ENCODE measurements at places on chromosomes 5 and 9.

GRCh38 chr9:81028504-81028903, 660.8 kb downstream of the TLE1 start:
- DNase-seq = no peak

DNA sequence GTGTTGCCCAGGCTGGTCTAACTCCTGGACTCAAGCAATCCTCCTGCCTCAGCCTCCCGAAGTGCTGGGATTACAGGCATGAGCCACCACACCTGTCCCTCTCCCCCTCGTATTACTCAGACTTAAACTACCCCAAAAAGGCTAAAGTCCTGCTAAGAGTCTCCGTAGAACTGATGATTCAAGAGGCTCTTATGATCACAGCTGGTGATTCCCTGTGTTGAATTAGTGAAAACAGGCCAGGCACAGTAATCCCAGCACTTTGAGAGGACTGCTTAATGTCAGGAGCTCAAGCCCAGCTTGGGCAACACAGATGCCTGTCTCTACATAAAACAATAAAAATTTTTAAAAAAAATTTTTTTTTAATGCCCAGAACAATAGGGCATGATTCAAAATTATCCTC, 9.2 kb downstream of the CDC26 start:
- DNase-seq = no peak

- DNase-seq = no peak
Measured at GRCh38 chr5:111224561-111225345, 569 bp downstream of the CAMK4 start.

GRCh38 chr9:93587651-93588347, 11.4 kb downstream of the PHF2 start:
- DNase-seq = peak; percentile 19

- DNase-seq = no peak
Measured at GRCh38 chr5:133343196-133343595, 269.1 kb downstream of the FSTL4 start.

GRCh38 chr5:107875833-107876232, 205.1 kb upstream of the EFNA5 start:
- DNase-seq = peak; percentile 25

DNA sequence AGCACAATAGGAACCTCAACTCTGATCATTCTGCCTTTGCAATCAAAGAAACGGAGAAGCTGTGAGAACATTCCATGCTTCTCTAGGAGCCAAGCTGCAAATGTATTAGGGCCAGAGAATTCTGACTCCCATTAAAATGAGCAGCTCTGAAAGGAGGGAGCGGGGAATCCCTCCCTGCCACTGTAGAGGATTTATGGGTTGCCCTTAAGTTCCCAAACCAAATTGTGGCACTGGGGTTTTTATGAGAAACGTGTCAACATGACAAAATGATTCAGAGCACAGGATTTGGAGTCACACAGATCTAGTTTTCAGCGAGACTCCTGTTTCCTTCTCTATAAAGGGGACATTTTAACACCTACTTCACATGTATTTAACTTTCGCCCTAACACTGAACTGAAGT, 1.8 kb downstream of the IL6ST start:
- DNase-seq = no peak

DNA sequence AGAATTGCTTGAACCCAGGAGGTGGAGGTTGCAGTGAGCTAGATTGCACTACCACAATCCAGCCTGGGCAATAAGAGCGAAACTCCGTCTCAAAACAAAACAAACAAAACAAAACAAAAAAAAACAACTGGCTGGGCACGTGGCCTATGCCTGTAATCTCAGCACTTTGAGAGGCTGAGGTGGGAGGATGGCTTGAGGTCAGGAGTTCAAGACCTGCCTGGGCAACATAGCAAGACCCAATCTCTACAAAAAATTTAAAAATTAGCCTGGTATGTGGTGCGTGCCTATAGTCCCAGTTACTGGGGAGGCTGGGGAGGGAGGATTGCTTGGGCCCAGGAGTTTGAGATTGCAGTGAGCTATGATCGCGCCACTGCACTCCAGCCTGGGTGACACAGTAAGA, 23.3 kb upstream of the WDR5 start:
- DNase-seq = no peak
